ENCODE measurements at places on chromosomes 5 and 9.
A peak's percentile ranks its signal among the peaks of the same experiment; 100 is the strongest.

DNA sequence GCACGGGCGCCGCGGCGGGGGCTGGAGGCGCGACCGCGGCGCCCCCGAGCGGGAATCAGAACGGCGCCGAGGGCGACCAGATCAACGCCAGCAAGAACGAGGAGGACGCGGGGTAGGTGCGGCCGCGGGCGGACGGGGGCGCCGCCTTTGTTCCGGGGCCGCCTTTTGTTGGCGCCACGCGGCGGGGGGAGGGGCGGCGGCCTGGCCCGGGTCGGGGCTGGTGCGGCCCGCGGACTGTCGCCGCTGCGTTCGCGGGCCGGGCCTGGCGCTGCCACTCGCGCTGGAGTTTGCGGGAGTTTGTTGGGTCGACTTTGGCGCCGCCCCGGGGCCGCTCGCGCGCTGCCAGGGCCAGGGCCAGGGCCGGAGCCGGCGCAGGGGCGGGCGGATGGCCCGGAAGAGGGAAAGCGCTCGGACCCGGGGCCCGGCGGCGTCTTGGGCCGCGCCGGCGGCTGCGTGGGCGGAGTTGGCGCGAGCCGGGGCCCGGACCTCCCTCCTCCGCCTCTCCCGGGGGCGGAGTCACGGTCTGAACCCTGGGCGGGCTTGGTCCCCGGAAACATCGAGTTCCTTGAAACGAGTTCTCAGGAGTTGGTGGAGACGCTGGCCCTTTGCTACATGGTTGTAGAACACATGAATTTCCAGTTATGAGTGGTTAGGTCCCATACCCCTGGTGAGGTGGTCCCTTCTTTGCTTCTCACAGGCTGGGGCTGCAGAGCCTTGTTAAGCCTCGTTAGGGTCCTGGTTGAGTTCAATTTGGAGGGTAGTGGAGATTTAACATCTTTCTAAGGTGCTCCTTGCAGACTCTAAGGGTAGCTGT lies 809 bp downstream of the HNRNPAB start:
- no peak for DNase-seq

DNA sequence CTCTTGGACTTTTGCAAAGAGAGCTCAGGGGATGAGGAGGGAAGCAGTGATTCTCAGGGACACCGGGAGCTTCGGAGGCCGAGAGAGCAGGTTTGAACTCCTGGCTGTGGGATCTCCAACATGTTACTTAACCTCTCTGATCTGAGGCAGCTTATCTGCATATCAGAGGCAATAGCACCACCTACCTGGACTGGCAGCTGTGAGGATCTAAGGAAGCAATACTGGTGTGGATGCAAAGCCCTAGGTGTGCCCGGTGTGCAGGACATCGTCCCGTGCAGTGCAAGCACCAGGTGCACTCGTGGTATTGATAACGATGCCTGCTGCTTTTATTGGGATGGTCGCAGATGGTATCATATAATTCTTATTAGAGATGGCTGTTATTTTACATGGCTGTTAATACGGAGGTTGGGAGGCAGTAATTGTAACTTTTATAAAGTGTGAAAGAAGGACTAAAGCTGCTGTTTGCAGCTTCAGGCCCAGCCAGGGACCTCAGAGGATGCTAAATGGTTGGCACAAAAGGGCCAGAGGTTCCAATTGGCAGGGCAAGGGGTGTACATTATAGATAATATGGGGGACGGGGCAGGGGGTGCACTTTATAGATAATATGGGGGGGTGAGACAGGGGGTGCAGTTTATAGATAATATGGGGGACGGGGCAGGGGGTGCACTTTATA lies 14.9 kb downstream of the COL5A1 start:
- DNase-seq: no peak

DNA sequence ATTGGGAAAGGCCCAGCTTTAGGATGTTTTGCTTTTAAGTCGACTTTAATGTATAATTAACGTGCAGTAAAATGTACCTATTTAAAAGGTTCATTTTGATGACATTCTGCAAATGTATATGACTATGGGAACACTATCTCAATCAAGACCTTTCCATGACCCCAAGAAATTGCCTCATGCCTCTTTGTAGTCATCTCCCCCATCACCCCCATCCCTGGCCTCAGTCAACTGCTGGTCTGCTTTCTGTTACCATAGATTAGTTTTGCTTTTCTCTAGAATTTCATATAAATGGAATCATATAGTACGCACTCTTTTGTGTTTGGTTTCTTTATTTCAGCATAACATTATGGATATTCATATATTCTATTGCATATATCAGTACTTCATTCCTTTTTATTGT lies 80.7 kb upstream of the C9orf72 start:
- no peak for DNase-seq

DNA sequence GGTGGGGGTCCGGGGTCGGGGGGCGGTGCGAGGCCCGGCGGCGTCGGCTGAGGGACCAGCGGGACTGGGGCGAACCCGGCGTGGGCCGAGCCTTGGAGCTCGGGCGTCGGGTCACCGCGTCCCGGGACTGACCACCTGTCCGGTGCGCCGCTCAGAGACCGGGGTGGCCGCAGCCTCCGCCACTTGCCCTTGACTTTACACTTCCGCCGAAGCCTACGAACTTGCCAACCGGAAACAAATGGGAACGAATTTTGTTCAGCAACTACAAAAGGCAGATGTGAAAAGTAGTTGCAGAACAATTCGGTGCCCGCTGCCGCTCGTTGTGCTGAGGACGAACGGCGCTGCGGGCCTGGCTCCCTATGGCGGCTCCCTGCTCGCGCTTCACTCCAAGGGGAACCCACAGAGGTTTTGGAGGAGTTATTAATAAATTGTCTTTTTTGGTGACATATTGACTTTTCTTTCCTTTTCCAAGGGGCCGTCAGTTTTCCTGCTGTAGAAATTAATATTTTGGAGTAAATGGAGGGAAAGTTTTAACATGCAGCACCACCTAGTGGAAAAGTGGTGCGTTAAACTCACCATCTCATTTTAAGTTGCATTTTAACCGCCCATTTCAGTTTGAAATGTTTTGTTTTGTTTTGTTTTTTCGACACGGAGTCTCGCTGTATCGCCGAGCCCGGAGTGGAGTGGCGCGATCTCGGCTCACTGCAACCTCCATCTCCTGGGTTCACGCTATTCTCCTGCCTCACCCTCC lies 490 bp downstream of the PCBD2 start:
- peak; percentile 50 for DNase-seq

DNA sequence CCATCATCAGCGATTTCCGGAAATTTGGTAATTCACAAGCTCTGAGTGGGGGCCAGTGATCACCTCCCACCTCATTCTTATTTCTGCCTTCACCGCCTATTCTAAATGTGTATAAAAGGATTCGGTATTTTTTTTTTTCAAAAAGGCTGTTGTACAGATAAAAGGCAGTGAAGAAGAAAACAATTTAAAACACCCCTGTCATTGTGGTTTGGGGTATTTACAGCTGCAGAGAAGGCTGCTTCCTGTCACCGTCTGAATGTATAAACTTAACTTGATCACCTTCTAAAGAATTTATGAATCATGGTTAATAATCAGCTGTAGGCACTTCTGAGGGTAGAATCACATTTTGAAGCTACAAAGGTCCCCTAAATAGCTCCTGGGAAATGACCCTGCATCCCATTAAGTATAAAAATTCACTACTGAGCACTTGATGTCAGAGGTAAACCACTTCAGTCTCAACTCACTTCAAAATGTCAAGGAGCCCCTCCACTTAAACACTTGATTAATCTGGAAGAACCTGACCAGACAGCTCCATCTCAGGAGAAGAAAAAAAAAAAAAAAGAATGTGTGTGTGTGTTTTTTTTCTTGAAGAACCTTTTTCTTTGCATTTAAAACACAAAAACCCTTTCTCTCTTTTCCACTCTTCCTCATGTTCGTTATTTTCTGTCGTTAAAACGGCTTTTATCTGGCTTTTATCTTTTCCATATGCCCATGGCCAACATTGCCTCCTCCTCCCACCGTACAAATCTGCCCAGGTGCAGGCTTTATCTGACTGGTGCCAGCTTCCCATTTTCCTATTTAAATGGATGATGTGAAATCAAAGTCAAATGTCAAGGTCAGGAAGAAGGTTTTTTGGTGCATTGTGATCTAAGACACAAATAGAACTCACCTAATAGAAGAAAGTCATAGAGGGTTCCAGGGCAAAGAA lies 291.2 kb downstream of the IRX1 start:
- DNase-seq: no peak

DNA sequence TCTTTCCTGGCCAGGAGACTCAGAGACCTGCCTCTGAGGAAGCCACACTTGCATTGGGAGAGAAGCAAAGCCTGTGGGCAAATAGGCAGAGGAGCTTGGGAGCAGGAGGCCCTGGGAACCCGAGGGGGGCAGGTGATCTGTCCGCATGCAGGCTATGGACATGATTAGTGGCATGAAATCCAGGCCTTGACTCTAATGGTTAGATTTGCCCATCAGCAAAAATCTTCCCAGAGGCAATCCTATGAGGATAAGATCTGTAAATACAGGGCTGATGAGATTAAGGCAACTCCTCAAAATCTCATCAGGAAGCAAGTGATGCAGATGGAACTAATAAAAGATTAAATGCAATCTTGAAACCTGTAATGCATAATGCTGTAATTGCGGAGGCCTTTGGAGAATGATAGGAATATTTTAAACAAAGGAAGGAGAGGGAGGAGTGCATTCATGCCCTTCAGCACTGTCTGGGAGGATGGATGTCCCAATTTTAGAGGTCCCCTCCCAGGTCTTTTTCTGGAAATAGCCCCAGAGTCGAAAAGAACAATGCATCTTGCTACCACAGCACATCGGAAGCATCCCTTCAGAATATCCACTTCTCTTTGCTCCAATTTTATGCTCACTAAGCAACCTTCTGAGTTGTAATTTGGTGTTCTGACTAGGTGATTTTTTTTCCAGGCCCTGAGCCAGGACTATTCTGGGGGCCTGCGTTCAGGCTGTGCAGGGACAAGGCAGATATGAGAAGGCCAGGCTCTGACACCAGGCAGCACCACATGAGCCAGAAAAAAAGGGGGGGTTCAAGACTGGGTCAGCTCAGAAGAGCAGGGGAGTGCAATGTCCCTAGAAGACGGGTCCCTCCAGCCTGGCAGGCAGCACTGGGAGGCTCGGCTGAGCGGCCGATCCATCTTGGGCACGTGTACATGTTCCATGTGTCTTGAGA lies 66.5 kb downstream of the MED10 start:
- no peak for DNase-seq

GRCh38 chr5:116650964-116651363 lies 76.3 kb upstream of the SEMA6A start:
- no peak for DNase-seq

- no peak for DNase-seq
These were observed 51.6 kb downstream of the ALG2 start for GRCh38 chr9:99169982-99170761.

- no peak for DNase-seq
These were observed 13.2 kb upstream of the LNPEP start for GRCh38 chr5:96922499-96923244.

DNA sequence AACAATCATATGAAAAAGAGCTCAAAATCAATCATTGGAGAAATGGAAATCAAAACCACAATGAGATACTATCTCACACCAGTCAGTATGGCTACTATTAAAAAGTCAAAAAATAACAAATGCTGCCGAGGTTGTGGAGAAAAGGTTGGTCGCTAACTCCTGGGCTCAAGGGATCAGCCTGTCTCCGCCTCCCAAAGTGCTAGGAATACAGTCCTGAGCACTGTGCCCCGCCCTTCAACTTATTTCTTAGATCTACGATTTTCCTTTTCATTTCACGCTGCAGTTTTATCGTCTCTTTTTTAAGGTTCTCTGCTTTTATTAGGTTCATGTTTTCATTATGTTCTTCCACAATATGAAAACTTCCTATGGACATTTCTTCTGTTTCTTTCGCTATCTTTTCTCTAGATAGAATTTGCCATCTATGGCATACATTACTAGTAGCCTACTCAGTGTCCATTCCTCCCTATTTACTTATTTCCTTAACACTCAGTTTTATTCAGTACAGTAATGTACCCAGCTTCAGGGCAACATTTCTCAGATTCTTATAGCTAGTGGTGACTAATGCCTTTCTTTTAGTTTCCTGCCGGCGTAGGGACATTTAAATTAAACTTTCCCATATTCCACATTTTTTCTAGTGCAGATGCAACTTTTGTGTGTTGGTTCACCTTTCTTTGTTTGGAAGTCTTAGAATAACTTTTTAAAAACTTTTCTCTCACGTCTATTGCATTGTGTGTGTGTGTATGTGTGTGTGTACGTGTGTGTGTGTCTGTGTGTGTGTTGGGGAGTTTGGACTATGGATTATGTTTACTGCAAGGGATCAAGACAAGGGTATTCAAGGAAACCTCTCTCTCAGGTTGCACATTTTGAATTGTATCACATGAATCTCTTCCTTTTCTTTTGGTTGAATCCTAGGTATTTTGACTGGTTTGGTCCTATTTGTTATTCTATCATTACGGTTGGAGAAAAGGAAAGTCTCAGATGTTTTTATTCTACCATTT lies 21.6 kb upstream of the FBN2 start:
- no peak for DNase-seq

- DNase-seq: no peak
These were observed 91.1 kb downstream of the ZNF608 start for GRCh38 chr5:124655251-124655917.

GRCh38 chr5:150242251-150242894 lies 47.2 kb downstream of the CAMK2A start:
- DNase-seq: no peak

GRCh38 chr9:22582221-22582620 lies 135.6 kb downstream of the DMRTA1 start:
- DNase-seq: no peak

GRCh38 chr9:84330246-84330645 lies 10.3 kb downstream of the SLC28A3 start:
- no peak for DNase-seq

GRCh38 chr5:80720181-80720580 lies 65.4 kb upstream of the DHFR start:
- no peak for DNase-seq

DNA sequence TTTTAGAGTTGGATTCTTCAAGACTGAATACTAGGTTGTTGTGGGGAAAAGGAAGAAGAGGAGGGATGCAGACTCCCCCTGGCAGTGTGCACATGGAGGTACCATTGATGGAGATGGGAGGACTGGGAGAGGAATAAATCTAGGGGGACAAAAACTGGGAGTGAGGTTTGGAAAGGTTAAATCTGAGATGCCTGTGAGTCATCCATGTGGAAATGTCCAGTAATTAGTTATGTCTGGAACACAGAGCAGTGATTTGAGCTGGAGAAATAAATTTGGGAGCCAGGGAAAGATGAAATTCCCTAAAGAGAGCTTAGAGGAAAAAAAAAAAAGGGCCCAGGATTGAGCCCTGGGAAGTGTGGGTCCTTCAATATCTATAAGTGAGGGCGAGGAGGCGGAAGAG lies 8.0 kb upstream of the CCIN start:
- no peak for DNase-seq
